ENCODE measurements at places on chromosomes 7 and 10. TPM values are rescaled to one million over a fixed set of nuclear protein-coding genes. Genes with fewer than 3 reads are reported as not detected.
A peak's percentile ranks its signal among the peaks of the same experiment; 100 is the strongest.

- peak overlapping the region; percentile 35 for H3K4me3 ChIP-seq
- H3K27ac ChIP-seq = peak overlapping the region; percentile 26
- no peaks in the 10 kb centered on the region for H3K36me3 ChIP-seq
- H3K27me3 ChIP-seq = no peaks in the 10 kb centered on the region
Measured at GRCh38 chr7:253581-254336, 36.2 kb upstream of the FOXL3 start.

DNA sequence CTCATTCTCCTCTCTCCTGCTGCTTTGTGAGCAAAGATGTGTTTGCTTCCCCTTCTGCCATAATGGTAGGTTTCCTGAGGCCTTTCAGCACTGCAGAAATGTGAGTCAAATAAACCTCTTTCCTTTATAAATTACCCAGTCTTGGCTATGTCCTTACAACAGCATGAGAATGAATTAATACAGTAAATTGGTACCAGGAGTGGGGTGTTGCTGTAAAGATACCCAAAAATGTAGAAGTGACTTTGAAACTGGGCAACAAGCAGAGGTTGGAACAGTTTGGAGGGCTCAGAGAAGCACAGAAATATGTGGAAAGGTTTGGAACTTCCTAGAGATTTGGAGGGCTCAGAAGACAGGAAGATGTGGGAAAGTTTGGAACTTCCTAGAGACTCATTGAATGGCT lies 388.7 kb upstream of the GHITM start:
- no peaks in the 10 kb centered on the region for H3K36me3 ChIP-seq
- no peak overlapping the region for H3K4me3 ChIP-seq
- H3K4me1 ChIP-seq = no peaks in the 10 kb centered on the region
- H3K27me3 ChIP-seq = no peaks in the 10 kb centered on the region

DNA sequence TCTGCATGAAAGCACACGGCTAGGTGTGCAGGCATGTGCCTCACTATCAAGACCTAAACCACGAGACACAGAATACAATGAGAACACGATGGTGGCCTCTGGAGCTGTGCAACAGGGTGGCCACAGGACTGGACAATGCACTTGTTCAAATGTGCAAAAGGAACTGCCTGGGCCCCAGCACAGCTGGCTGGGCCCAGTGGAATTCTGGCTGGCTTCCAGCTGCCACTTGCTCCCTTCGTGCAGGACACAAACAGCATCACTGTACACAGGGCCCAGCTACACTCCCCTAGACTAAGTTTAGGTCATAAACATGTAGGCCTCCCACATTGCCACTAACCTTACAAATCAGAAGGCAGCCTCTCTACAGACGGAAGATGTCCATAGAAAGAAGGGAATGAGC lies 23.4 kb downstream of the DOCK4 start:
- no peaks in the 10 kb centered on the region for H3K27me3 ChIP-seq
- H3K36me3 ChIP-seq = no peaks in the 10 kb centered on the region
- no peak overlapping the region for H3K4me3 ChIP-seq
- peaks cover 83% of the 10 kb centered on the region for H3K4me1 ChIP-seq
- H3K27ac ChIP-seq = no peak overlapping the region

GRCh38 chr7:3063016-3063753 lies 19.5 kb upstream of the CARD11 start:
- H3K4me1 ChIP-seq = no peaks in the 10 kb centered on the region
- no peaks in the 10 kb centered on the region for H3K36me3 ChIP-seq
- no peak for DNase-seq

- no peak for DNase-seq
- H3K36me3 ChIP-seq = no peaks in the 10 kb centered on the region
- no peak overlapping the region for H3K27ac ChIP-seq
- H3K27me3 ChIP-seq = no peaks in the 10 kb centered on the region
- no peak overlapping the region for H3K4me3 ChIP-seq
Measured at GRCh38 chr7:34751725-34752643, 94.0 kb downstream of the NPSR1 start.

- DNase-seq = no peak
- H3K36me3 ChIP-seq = no peaks in the 10 kb centered on the region
- no peak overlapping the region for H3K27ac ChIP-seq
- H3K4me1 ChIP-seq = no peaks in the 10 kb centered on the region
- no peaks in the 10 kb centered on the region for H3K27me3 ChIP-seq
Measured at GRCh38 chr7:20214921-20215669, 2.1 kb downstream of the MACC1 start.

DNA sequence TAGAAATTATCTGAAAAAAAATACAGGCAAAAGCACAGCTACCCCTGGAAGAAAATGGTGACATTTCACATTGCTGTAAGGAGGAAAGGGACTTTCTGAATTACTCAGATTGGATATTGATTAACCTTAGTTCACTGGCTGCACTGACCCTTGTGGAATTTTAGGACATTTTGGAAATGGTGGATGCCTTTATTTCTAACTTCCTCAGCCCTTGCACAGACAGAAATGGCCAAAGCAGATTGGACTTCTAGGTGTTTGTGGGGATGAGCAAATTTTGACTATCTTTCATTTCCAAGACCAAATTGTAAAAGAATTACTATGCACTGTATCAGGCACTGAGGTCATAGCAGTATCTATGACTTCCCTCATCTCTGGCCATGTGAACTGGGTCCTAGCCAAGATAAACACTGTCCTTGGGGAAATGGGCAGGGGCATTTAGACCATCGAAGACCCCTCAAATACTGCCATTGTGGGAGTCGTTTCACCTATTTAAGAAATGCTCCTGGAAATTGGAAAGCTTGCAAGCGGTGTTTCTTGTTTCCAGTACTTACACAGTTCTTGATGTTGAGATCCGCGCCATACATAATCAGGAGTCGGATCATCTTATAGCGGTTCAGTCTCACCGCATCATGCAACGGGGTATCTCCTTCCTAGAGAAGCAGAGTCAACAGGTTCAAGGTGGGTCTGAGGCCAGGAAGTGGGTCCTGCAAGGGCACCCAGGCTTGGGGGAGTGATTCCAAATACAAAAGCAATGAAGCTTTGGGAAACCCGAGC lies 5.7 kb downstream of the ANKRD1 start:
- H3K27me3 ChIP-seq = no peaks in the 10 kb centered on the region
- H3K27ac ChIP-seq = no peak overlapping the region
- H3K4me1 ChIP-seq = peaks cover 19% of the 10 kb centered on the region
- no peak for DNase-seq
- H3K4me3 ChIP-seq = no peak overlapping the region

DNA sequence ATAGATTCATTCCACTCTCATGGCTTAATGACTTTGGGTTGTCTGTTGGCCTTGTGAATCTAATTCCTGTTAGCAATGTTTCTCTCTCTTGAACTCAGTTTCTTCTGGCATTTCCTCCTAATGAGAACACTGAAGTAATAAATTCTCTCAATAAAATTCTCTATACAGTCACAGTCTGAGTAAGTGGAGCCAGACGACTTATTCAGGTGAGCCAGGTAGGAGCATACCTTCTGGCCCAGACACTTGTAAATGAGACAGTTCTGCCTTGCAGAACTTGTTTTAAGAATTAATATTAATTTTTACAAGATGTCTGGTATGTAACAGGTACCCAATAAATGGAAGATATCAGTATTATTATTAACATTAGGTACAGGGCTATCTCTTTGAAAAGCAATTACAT lies 28.6 kb upstream of the AGR2 start:
- H3K4me1 ChIP-seq = no peaks in the 10 kb centered on the region
- H3K4me3 ChIP-seq = no peak overlapping the region
- DNase-seq = no peak

- no peaks in the 10 kb centered on the region for H3K4me1 ChIP-seq
- DNase-seq = no peak
- H3K36me3 ChIP-seq = no peaks in the 10 kb centered on the region
- H3K4me3 ChIP-seq = no peak overlapping the region
- H3K27me3 ChIP-seq = no peaks in the 10 kb centered on the region
Measured at GRCh38 chr7:16078076-16078952, 343.0 kb downstream of the CRPPA start.

GRCh38 chr7:2331707-2332106 lies 17.5 kb upstream of the SNX8 start:
- H3K27ac ChIP-seq = no peak overlapping the region
- no peak overlapping the region for H3K4me3 ChIP-seq
- DNase-seq = no peak
- H3K4me1 ChIP-seq = no peaks in the 10 kb centered on the region
- H3K27me3 ChIP-seq = no peaks in the 10 kb centered on the region

- no peaks in the 10 kb centered on the region for H3K4me1 ChIP-seq
- no peak overlapping the region for H3K4me3 ChIP-seq
- no peak overlapping the region for H3K27ac ChIP-seq
- DNase-seq = no peak
- H3K27me3 ChIP-seq = no peaks in the 10 kb centered on the region
- H3K36me3 ChIP-seq = no peaks in the 10 kb centered on the region
Measured at GRCh38 chr10:43957267-43958070, 308.8 kb upstream of the ZNF32 start.

DNA sequence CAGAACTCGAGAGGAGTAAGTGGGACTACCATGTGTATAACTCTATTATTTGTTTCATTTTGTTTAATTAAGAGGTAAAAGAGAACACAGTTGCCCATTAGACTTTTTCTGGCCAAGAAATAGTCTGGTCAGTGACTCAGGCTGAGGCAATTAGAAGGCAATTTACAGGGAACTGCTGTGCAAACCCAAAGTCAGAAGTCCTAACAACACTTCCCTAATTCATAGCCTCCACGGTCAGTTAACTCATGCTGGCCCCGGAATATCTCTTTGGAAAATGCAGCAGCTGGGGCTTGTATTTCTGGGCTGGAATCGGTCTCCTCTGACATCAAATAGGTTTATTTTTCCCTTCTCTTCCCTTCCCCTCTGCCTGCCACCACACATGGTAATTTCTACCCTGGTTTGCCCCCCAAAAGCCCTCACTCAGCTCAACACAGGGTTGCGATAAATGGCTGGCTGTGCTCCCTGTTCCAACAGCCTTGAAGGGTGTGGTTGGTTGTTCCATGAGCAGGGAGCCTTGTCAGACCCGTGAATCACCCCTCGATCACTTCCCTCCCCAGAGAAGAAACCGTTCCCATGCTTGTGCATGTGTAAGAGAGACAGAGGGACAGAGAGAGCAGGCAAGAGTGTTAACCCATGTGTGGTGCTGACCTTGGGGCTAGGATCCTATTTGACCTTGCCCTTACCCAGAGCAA lies 5.3 kb downstream of the SH3PXD2A start:
- H3K4me1 ChIP-seq = peaks cover 73% of the 10 kb centered on the region
- DNase-seq = peak; percentile 56
- H3K36me3 ChIP-seq = no peaks in the 10 kb centered on the region
- H3K4me3 ChIP-seq = peak overlapping the region; percentile 25

DNA sequence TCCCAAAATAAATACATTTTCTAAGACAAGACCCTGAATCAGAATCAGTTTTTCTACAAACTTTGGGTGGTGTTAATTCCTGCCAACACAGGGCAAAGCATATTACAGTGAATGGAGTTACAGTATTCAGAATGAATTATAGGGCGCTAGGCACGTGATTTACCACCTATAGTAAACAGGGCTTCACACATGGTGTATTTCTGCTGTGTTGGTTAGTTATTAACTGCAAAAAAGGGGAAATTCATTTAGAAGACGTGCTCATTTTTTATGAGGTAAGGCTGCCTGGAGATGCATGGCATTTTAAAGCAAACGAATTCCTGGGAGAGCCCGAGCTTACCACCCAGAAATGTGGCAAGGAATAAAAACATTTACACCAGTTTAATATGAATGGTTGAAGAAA lies 393.8 kb downstream of the LRMDA start:
- H3K27ac ChIP-seq = no peak overlapping the region
- H3K36me3 ChIP-seq = no peaks in the 10 kb centered on the region
- H3K4me3 ChIP-seq = no peak overlapping the region
- no peaks in the 10 kb centered on the region for H3K27me3 ChIP-seq

Gene SAP25
- total RNA-seq = not detected

Gene ASB10
- total RNA-seq = 17.1 TPM

Gene FRAT1
- 7.6 TPM for total RNA-seq

Gene CCL24
- total RNA-seq = not detected

Gene ATOH7
- total RNA-seq = not detected

Gene AGBL3
- total RNA-seq = 1.9 TPM

Gene USP54
- total RNA-seq = 163 TPM

Gene STK31
- total RNA-seq = not detected

Gene THNSL1
- total RNA-seq = 0.82 TPM
